IMR-90 (cell line): ENCODE measurements at places on chromosomes 2 and 18. TPM values are rescaled to one million over a fixed set of nuclear protein-coding genes. Genes with fewer than 3 reads are reported as not detected.

SERPINB4 gene
- not detected in 2 replicates for total RNA-seq

GCG gene
- not detected in 2 replicates for total RNA-seq

RBM44 gene
- 0.18 and 0.28 TPM in 2 replicates for total RNA-seq

NCOA1 gene
- total RNA-seq: 11.3 and 13.1 TPM in 2 replicates

ACTG2 gene
- total RNA-seq: 349 and 523 TPM in 2 replicates

MOGAT1 gene
- not detected in 2 replicates for total RNA-seq

SERPINB7 gene
- 100 and 120 TPM in 2 replicates for total RNA-seq

CYB5A gene
- 13.4 and 43.0 TPM in 2 replicates for total RNA-seq
